ENCODE measurements at places on chromosomes 3 and 15.

- DNase-seq: peak; percentile 31
Observed at GRCh38 chr3:16319307-16319706, 54.3 kb downstream of the OXNAD1 start.

- DNase-seq: no peak
Observed at GRCh38 chr3:36317915-36318314, 62.4 kb upstream of the STAC start.

DNA sequence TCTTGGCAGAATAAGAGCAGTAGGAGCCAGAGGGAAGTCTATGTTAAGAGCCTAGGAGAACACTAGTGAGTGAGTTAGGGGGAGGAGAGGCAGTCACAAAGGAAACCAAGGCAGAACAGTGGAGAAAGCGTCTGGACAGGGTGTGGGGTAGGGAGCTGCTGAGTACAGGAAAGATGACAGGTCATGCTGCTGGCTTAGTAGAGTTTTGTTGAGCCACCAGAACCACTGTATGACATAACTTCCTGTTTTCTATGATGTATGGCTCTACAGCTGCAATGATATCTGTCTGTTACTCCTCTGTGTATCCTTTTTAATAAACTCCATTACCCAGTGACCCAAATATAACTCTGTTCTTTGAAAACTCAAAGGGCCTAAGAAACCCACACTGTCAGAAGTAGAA, 10.6 kb upstream of the STT3B start:
- no peak for DNase-seq

GRCh38 chr3:179428876-179429548, 22.3 kb downstream of the GNB4 start:
- no peak for DNase-seq

DNA sequence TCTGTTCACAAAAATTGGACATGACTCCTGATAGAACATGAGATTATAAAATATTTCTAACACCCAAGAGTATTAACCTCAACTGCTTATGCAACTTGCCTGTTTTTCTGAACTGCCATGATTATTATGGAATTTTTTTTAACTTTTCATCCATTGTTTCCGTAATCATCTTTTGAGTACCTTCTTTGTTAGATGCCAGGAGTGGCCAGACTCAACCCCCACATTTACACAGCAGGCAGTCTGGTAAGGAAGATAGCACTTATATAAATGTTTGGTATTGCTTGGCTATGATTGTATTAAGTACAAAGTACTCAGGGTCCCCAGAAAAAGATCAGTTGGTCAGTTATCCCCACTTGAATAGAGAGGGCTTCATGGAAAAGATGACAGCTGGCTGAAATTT, 74.3 kb downstream of the CRYBG3 start:
- no peak for DNase-seq

DNA sequence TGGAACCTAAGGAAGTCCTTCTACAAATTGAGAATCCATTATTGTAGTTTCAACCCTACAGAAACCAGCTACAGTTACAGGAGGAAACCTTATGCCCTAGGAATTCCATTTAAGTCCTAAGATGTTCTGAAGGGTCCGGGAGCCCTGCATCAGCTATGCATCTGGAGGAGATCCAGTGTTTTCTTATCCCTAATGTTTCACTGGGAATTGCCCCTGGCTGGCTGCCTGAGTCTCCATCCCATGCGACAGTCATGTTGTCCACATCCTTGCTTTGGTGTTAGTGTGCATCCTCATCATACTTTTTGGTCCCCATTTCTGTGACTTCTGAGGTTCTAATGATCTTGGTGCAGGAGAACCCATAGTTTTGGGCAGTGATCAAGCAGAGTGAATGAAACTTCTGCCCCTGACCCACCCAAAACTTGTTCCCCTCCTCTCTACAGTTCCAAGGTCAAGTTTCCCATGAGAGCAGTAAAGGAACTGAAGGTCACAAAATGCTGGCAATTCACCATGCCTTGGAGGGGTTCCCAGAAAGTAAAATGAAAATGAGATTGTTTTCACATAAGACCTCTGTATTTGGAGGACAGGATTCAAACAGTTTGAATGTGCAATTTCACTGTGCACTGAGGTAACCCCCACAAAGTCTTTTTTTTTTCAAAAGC, 121.9 kb upstream of the PHLDB2 start:
- no peak for DNase-seq

- no peak for DNase-seq
Observed at GRCh38 chr3:106302451-106303221, 433.8 kb upstream of the CBLB start.

- DNase-seq: no peak
Observed at GRCh38 chr3:149381173-149382100, 4.0 kb upstream of the TM4SF1 start.

DNA sequence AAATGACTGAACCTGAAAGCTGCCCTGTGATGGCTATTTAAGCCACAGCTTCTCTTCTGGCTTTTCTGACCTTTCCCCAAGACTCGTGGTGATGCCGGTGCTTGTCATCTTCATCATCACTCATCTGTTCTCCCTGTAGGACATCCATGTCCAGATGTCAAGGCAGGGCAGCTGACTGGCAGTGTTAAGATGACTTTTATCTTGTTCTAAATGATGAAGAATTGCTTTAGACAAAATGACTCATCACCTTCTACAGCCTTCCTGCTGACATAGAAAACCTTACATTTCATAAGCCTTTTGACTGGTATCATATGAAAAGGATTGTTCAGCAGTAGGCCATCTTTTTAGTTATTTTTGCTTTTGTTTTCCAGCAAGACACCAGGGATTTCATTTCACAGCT, 67.0 kb upstream of the GPR149 start:
- DNase-seq: no peak

DNA sequence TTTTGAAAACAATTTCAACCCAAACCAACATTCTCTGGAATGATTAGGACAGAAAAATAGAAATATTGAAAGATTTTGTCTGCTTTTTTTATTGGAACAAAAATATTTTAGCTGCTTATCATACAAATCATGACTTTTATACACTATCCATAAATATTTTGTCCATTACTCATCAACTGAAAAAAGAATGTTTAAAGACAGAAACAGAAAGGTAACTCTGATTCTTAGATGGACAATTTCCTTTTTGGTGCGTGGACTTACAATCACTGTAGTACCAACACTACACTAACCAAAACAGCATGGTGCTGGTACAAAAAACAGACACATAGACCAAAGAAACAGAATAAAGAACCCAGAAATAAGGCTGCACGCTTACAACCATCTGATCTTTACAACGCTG, 582.8 kb upstream of the CCDC54 start:
- no peak for DNase-seq

DNA sequence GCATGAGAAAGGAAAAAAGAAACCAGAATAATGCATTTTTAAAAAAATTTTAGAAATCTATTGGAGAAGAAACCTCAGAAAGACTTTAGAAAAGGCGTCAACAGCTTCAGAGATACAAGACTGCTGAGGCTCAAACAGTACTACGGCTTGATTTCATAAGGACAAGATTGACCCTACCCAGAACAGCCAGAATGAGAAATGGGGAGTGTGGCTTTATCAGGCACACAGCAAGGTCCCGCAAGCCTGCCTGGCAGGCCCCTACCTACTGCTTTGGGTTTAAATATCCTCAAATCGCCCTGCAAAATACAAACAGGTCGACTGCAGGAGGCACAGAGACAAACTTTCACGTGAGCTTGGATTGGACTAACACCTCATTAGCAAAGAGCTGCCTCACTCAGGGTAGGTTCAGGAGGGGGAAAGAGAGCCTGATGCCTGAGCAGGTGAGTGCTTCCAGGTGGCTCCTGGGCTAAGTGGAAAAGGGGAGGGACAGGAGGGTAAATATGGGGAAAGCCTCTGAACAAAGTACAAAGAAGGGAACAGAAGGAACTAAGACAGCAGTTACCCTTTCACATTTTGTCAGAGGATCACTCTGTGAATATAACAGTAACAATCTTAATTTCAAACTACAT, 87.5 kb downstream of the RORA start:
- no peak for DNase-seq

GRCh38 chr3:54177816-54178215, 55.5 kb downstream of the CACNA2D3 start:
- no peak for DNase-seq

GRCh38 chr3:123159926-123160635, 41.7 kb upstream of the SEC22A start:
- no peak for DNase-seq

DNA sequence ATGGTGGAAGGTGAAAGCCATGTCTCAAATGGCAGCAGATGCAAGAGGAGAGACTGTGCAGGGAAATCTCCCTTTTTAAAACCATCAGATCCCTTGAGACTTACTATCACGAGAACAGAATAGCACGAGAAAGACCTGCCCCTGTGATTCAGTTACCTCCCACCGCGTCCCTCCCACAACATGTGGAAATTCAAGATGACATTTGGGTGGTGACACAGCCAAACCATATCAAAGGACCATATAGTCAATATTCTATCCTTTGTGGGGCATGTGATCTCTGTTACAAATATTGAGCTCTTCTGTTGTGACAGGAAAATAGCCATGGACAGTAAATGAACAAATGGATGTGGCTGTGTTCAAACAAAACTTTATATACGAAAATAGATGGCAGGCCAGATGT, 77.2 kb upstream of the ACKR4 start:
- no peak for DNase-seq

- no peak for DNase-seq
Observed at GRCh38 chr3:48739617-48739954, 22.6 kb upstream of the IP6K2 start.

- DNase-seq: no peak
Observed at GRCh38 chr3:165903885-165904630, 66.8 kb upstream of the BCHE start.

DNA sequence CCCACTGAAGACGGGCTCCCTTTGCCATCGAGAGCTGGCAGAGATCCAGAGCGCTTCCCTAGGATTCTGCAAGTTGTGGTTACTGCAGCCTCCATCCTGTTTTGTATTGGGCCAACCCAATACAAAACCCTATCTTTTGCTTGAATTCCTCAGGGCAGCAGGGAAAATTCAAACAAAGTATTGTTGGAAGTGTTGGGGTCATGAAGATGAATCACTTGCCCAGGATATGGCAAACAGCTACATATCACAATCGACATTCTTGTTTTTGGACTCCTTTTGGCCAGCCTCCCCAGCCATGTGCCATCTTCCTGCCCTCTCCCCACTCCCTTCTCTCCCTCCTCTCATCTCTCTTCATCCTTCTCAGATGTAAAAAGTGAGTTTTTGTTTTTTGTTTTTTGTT, 100.0 kb upstream of the TRIM42 start:
- no peak for DNase-seq
